ENCODE measurements at places on chromosomes 7 and 10. TPM values are rescaled to one million over a fixed set of nuclear protein-coding genes. Genes with fewer than 3 reads are reported as not detected.

SKIDA1 gene
- total RNA-seq, result 4.2 TPM

DNA sequence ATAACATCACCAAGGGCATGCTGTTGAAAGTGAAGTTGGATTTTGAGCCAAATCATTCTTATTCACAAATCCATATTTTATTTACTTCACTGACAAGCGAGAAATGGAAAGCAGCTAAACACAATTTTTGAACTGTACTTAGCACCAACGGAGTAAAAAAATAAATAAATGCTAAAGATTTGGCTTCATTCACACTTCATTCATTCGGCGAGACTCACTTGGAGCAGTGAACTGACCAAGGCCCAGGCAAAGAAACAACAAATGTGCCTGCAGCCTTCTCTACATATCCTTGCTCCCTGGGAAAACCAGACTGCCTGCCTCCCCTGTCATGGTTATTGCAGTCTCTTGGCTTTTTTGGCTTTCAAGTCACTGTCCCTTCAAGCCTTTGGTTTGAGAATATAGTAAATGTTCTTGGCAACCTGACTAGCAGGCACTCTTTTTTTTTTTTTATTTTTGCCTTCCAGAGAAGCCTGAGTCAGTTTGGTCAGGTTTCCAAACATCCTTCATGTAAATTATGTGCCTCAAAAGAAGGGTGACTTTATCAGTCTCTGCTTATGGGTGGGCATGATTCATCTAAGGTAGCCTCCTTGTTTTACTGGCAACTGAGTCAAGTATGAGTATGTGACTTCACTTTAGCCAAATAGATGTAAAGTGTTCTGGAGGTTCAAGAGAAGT lies 177.6 kb upstream of the MEOX2 start:
- peaks cover 2% of the 10 kb centered on the region for H3K4me1 ChIP-seq
- no peak overlapping the region for H3K4me3 ChIP-seq
- no peak overlapping the region for H3K27ac ChIP-seq
- no peak for DNase-seq
- no peaks in the 10 kb centered on the region for H3K27me3 ChIP-seq

ANKRD2 gene
- 0.37 TPM for total RNA-seq

DNA sequence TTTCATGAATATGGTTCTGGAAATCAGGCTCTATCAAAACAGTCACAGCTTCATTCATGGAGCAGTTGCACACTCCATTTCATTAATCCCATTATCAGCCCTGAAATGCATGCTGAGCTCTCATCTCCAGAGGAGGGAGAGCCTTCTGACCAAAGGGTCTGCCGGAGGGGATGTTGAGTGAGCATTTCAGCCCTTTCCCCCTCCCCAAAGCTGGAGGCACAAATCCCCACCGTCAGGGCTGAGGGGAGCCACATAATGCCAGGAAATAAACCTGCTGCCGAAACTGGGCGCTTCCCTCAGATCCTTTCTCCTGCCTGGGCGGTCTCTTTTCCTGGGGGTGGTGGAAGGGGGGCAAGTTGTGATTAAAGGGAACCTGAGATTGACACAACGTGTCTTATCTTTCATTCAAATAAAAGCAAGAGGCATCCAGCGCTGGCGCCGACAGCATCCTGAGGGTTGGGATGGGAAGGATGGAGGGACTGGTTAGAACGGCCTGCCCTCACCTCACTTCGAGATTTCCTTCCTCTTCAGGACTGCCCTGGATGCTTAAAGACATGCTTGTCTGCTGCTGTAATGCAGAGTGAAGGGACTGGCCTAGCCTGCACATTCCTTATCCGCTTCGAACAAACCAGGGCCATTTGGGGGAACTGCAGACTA lies 71.6 kb downstream of the TLL2 start:
- no peaks in the 10 kb centered on the region for H3K27me3 ChIP-seq
- no peak overlapping the region for H3K4me3 ChIP-seq
- H3K36me3 ChIP-seq, result no peaks in the 10 kb centered on the region
- DNase-seq, result no peak
- H3K4me1 ChIP-seq, result no peaks in the 10 kb centered on the region

SLC16A12 gene
- total RNA-seq, result 0.23 TPM

- no peaks in the 10 kb centered on the region for H3K36me3 ChIP-seq
- H3K4me1 ChIP-seq, result no peaks in the 10 kb centered on the region
- no peaks in the 10 kb centered on the region for H3K27me3 ChIP-seq
- DNase-seq, result no peak
- H3K4me3 ChIP-seq, result no peak overlapping the region
- H3K27ac ChIP-seq, result no peak overlapping the region
Observed at GRCh38 chr10:73460897-73461296, 27.5 kb upstream of the MSS51 start.

- no peak overlapping the region for H3K4me3 ChIP-seq
- no peak overlapping the region for H3K27ac ChIP-seq
- H3K27me3 ChIP-seq, result no peaks in the 10 kb centered on the region
- no peaks in the 10 kb centered on the region for H3K36me3 ChIP-seq
Observed at GRCh38 chr10:111756217-111757061, 427.1 kb downstream of the GPAM start.

GRCh38 chr10:127737563-127738511 lies 852 bp downstream of the FOXI2 start:
- no peak overlapping the region for H3K4me3 ChIP-seq
- H3K36me3 ChIP-seq, result no peaks in the 10 kb centered on the region
- H3K4me1 ChIP-seq, result peaks cover 2% of the 10 kb centered on the region
- no peak for DNase-seq
- H3K27ac ChIP-seq, result no peak overlapping the region
- peaks cover 3% of the 10 kb centered on the region for H3K27me3 ChIP-seq

GRCh38 chr7:114885836-114886235 lies 36.1 kb upstream of the MDFIC start:
- no peak overlapping the region for H3K4me3 ChIP-seq
- H3K27me3 ChIP-seq, result no peaks in the 10 kb centered on the region
- H3K36me3 ChIP-seq, result no peaks in the 10 kb centered on the region
- no peaks in the 10 kb centered on the region for H3K4me1 ChIP-seq
- no peak overlapping the region for H3K27ac ChIP-seq
- DNase-seq, result no peak

DNA sequence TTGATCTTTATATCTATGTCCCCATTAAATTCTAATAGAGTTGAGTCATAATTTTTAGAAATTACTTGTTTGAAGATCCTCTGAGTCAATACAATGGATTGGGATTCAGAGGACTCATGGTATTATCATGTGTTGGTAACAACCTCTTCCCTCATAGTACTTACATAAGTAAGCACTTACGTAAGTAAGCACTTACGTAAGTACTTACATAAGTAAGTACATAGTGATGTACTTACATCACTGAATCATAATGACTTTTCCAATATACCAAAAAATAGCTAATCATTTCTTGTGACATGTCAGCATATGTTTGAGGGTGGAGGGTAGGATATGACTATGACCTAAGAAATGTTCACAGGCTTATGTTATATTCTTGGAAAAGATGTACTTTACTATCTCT lies 740.5 kb downstream of the SORCS1 start:
- H3K36me3 ChIP-seq, result no peaks in the 10 kb centered on the region
- no peaks in the 10 kb centered on the region for H3K27me3 ChIP-seq
- no peaks in the 10 kb centered on the region for H3K4me1 ChIP-seq
- H3K4me3 ChIP-seq, result no peak overlapping the region
- no peak overlapping the region for H3K27ac ChIP-seq

AKR1C4 gene
- total RNA-seq, result not detected

DNA sequence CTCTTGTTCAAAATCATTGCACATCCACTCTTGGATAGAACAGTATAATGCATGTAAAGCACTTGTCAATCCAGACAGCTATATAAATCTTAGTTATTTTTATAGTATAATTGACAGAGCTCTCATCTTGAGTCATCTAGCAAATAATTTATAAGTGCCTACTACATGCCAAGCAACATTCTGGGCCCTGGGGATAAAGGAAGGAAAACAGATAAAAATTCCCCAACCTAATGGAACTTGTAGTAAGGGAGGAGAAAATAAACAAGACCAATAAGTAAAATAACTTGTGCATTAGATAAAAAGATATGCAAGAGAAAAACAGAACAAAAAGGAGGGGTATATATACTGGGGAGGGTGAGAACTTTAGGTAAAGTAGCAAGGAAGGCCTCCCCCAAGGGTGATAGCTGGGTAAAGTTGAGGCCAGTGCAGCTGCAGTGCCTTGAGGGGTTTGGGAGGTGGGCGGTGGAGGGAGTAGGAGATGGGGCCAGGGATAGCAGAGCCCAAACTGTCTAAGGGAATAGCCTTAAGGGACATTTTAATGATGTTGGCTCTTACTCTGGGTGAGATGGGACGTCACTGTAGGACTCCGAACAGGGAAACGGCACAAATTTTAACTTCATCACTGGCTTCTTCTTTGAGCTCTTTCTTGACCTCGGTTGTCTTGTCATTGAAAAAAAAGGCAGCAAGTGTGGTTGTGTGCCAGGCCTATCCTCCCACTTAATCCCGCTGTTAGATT lies 79.3 kb upstream of the SEC61G start:
- no peak for DNase-seq
- H3K27ac ChIP-seq, result no peak overlapping the region
- no peaks in the 10 kb centered on the region for H3K36me3 ChIP-seq
- H3K4me3 ChIP-seq, result no peak overlapping the region

CCZ1 gene
- 62.4 TPM for total RNA-seq

- H3K27ac ChIP-seq, result no peak overlapping the region
- DNase-seq, result no peak
- H3K27me3 ChIP-seq, result no peaks in the 10 kb centered on the region
- H3K4me3 ChIP-seq, result no peak overlapping the region
Observed at GRCh38 chr10:70683601-70683934, 11.3 kb downstream of the ADAMTS14 start.

DNA sequence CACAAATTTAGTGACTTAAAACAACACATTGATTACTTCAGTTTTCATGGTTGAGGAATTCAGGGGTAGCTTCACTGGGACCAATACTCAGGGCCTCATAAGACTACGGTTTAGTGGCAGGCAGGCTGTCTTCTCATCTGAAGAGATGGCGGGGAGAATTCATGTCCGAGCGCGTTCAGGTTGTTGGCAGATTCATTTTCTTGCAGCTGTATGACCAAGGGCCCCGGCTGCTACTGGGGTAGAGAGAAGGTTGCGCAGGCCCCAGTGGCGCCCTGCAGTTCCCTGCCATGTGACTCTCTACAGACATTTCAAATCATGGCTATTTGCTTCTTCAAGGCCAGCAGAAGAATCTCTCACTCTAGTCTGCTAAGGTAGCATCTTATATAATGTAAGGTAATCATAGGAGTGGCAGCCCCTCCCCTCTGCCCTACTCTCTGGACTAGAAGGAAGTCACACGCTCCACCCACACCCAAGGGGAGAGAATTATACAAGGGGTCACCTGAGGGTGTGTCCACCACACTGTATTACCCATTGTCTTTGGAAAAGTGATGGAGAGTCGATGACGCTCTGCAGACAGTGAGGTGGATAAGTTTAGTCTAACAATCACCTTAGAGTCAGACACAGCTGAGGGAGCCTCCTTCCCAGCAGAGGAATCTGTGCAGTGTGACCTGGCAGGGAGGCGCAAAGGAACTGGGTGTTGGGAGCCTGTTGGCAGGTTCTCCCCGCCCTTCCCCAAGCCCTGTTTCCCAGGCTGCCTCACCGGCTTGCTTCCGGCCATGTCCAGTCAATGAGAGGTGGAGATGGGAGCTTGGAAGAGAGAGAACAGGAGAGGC lies 35.7 kb upstream of the PLEKHA1 start:
- DNase-seq, result no peak
- no peaks in the 10 kb centered on the region for H3K36me3 ChIP-seq
- peaks cover 4% of the 10 kb centered on the region for H3K4me1 ChIP-seq
- H3K27ac ChIP-seq, result no peak overlapping the region

- no peak overlapping the region for H3K27ac ChIP-seq
- DNase-seq, result no peak
- H3K4me3 ChIP-seq, result no peak overlapping the region
- H3K4me1 ChIP-seq, result no peaks in the 10 kb centered on the region
- no peaks in the 10 kb centered on the region for H3K36me3 ChIP-seq
- H3K27me3 ChIP-seq, result no peaks in the 10 kb centered on the region
Observed at GRCh38 chr10:57638411-57638810, 629.3 kb downstream of the IPMK start.

NEURL1 gene
- 5.2 TPM for total RNA-seq

DNA sequence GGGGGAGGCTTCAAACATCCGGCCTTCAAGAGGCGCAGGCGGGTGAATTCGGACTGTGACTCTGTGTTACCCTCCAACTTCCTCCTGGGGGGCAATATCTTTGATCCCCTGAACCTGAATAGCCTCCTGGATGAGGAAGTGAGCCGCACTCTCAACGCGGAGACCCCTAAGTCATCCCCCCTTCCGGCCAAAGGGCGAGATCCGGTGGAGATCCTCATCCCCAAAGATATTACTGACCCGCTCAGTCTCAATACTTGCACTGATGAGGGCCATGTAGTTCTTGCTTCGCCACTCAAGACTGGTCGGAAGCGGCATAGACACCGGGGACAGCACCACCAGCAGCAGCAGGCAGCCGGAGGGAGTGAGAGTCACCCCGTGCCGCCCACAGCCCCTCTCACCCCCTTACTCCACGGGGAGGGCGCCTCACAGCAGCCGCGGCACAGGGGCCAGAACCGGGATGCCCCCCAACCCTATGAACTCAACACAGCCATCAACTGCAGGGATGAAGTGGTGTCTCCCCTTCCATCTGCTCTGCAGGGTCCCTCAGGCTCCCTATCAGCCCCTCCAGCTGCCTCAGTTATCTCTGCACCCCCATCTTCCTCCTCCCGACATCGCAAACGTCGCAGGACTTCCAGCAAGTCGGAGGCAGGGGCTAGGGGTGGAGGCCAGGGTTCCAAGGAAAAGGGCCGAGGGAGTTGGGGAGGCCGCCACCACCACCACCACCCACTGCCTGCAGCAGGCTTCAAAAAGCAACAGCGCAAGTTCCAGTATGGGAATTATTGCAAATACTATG lies 1.1 kb downstream of the MEPCE start:
- peaks cover 21% of the 10 kb centered on the region for H3K4me1 ChIP-seq
- H3K27me3 ChIP-seq, result no peaks in the 10 kb centered on the region
- H3K36me3 ChIP-seq, result no peaks in the 10 kb centered on the region
- H3K27ac ChIP-seq, result peak overlapping the region; percentile 99
- peak overlapping the region; percentile 70 for H3K4me3 ChIP-seq

DNA sequence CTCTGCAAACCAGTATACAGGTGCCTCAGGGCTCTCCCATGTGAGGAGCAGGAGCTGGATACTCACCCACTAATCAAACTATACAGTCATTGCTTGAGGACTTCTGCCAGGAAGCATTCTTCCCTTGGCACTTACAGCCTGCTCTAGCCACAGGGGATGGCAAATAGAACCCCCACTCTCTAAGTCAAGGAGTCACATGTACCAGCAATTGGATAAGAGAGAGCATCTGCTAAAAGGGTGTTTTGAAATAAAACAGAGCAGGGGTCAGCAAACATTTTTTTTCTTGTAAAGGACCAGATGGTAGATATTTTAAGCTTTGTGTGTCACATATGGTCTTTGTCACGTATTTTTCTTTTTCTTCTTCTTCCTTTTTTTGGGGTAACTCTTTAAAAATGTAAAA lies 865.2 kb upstream of the GHITM start:
- no peaks in the 10 kb centered on the region for H3K4me1 ChIP-seq
- no peaks in the 10 kb centered on the region for H3K27me3 ChIP-seq
- H3K36me3 ChIP-seq, result no peaks in the 10 kb centered on the region
- no peak overlapping the region for H3K27ac ChIP-seq
- H3K4me3 ChIP-seq, result no peak overlapping the region
- no peak for DNase-seq

- H3K27me3 ChIP-seq, result no peaks in the 10 kb centered on the region
- H3K4me1 ChIP-seq, result no peaks in the 10 kb centered on the region
- H3K4me3 ChIP-seq, result no peak overlapping the region
- H3K36me3 ChIP-seq, result no peaks in the 10 kb centered on the region
- H3K27ac ChIP-seq, result no peak overlapping the region
Observed at GRCh38 chr10:29860166-29860565, 199.2 kb downstream of the JCAD start.

- H3K4me3 ChIP-seq, result no peak overlapping the region
- no peaks in the 10 kb centered on the region for H3K27me3 ChIP-seq
- no peaks in the 10 kb centered on the region for H3K36me3 ChIP-seq
- peak; percentile 48 for DNase-seq
Observed at GRCh38 chr10:28202941-28203352, 99.9 kb downstream of the MPP7 start.

Data from ovary (tissue), 10 donors.